ENCODE measurements at places on chromosomes 11 and 22.

DNA sequence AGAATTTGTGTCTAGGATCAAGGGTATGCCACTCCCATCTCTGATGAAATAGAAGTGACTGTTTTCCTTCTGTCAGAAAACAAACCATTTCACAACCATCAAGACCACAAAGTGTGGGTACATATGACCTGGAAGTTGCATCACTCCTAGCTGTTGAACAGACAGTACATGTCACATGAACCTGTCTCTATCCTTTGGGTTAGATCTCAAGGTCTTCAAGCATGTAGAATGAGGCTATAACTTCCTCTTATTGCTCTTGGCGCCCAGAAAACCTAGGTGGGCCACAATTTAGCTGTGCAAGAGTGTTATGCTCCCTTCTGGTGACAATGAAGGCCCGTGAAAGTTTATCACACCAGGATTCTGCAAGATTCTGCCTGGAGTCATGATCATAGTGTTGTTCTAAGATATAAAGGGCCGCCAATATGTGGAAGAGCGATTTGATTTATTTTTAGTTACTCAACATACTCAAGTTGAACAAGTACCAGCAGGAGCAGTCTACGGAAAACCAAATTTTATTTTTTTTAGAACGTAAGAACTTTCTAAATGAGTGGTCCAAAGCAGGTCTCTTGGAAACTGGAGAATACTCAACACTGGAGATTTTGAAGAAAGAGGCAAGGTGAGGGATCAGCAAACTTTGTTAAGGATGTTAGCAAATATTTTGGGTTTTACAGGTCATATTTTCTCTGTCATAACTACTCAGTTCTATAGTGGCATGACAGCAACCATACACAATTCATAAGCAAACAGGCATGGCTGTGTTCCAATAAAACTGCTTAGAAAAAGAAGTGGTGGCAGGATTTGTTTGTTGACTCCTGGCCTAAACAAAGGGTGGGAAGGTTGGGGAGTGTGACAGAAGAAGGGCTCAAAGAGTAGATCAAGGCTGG lies 101.8 kb downstream of the USP35 start:
- peak; percentile 53 for DNase-seq

- DNase-seq: no peak
Measured at GRCh38 chr22:29819501-29819900, 18.6 kb downstream of the ASCC2 start.

DNA sequence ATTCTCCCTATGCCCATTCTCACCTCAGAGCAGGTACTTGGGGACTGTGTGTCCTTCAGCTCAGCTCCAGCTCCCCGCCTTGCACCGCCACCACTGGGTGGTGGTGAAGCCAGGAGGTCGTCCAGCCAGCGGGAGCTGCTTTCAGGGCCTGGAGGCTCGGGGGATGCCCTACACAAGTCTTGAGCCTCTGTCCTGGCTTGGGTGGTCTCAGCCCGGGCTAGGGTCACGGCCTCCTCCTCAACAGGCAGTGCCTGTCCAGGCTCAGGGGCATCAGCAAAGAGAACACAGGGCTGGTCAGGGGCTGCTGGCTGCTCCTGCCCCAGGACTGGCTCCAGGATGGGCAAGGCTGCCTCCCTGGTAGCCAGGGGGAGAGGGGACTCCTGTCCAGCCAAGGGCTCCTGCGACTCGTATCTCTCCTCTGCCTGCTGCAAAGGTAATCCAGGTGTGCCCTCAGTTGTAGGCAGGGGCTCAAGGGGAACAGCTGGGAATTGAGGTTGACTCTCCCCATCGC lies 12.2 kb downstream of the TNKS1BP1 start:
- DNase-seq: no peak

DNA sequence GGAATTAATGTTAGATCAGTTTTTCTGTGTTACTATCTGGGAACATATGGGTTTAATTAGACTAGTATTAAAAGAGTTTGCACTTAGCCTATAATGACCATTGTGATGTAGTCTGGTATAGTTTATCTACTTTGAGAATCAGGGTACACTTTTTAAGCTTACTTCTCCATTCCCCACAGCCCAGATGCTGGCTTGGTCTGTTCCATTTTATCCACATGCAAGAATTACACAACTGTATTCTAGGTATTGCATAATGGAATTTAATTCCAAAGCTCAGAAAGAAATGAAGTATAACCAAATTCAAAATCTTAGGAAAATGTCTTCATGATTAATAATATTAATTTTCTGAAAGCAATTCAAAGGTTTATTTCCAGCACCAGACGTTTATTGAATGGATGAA lies 122.2 kb upstream of the PDGFD start:
- no peak for DNase-seq

DNA sequence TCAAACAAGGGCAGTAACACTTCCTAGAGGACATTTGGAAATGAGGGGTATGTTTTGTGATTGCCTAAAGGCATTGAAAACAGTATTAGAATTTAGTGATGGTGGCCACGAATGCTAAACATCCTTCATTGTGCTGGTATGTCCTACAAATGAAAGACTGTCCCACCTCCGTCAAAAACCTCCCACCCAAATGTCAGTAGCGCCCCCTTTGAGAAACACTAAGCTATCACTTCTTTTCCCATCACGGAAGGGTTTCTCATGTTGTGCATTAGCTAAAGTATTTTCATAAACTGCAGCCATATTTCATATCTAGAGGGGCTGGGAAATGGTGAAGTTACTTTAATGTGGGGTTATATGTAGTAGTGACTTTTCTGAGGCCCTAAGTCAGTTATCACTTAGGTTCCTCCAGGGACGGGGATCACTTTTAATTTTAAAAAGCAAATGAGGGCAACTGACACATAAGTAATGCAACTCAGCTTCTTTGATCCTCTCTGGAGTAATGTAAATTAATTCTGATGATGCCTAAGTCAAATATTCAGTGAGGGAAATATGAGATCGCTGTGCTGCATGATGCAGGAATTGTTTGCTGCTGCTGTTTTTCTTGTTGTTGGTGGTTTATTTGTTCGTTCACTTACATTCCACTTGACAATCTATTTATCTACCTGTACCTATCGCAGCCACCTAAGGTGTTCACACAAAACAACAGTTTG lies 1403.4 kb upstream of the TENM4 start:
- DNase-seq: no peak

- no peak for DNase-seq
Measured at GRCh38 chr11:40405614-40406013, 1053.8 kb downstream of the LRRC4C start.

- DNase-seq: no peak
Measured at GRCh38 chr22:50676180-50676636, 3.6 kb downstream of the SHANK3 start.

GRCh38 chr22:44159221-44159620 lies 21.5 kb upstream of the PARVG start:
- DNase-seq: no peak
